CD4-positive, alpha-beta memory T cell (primary cell): ENCODE measurements at places on chromosomes 2 and 18.

DNA sequence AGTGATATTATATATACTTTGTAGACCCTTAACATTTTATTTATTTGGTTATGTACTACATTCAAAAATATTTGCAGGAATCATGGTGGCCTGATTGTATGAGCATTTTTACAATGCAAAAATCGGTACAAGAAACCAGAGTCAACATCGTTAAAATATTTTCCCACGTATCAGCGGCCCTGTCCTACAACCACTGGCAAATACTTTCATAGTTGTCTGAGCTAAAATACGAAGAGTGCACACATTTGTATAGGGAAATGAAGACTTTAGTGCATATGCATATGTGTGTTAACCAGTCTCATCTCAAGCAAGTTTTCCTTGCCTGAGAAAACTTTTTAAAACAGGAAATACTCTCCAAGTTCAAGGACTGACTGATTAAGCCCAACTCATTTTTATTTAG lies 35.9 kb downstream of the CCDC102B start:
- no peak for DNase-seq

DNA sequence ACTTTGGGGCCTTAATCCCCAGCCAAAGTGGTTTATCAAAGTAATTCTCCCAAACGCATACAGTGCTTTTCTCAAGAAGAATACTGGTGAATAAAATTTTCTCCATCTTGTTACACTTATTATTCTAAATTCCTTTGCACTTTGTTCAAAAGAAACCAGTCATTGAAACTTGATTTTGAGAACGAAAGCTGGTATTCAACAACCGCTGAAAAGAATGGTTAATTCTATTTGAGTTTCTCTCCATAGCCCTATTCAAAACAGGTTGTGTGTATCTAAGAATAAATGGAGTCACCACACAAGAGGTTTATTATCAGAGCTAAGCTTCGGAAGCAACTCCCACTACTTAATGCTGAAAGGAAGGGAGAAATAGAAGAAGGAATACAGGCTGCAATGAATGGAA lies 117.7 kb downstream of the C1D start:
- DNase-seq = no peak

- no peak for DNase-seq
Observed at GRCh38 chr2:219636941-219637841, 9.8 kb downstream of the SLC4A3 start.

DNA sequence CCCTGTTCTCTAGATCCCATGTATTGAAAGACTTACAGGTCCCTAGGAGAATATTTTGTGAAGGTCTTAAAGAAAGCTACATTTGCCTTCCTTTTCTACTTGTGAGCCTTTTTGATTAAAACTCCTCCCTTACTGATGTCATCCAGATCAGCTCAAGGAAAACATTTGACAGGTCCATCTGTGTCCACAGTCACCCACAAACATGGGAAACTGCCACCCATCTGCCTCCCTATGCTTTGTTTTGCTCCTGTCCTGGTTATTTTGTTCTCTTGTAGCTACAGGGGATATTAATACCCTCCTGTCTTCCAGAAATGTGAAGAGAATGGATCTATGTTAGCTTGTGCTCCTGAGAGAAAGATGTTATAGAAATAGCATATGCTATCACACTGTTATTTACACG lies 203.6 kb upstream of the GALNT5 start:
- no peak for DNase-seq

GRCh38 chr2:199019898-199020507 lies 437.7 kb downstream of the SATB2 start:
- no peak for DNase-seq

DNA sequence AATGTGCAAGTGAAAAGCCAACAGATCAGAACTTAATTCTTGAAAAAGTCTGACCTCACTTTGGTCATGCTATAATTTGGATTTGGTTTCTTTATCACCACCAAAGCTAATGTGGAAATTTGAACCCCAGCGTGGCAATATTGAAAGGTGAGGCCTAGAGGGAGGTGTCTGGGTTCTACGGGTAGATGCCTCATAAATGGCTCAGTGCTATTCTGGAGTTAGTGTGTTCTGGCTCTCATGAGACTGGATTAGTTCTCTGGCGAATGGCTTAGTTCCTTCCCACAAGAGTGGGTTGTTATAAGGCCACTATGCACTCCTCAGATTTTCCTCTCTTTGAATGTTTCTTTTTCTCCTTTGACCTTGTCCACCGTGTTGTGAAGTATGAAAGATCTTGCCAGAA lies 22.3 kb downstream of the ORC4 start:
- no peak for DNase-seq

- DNase-seq = no peak
Observed at GRCh38 chr2:38215993-38216392, 140.0 kb upstream of the CYP1B1 start.

- no peak for DNase-seq
Observed at GRCh38 chr2:109335631-109336176, 206.7 kb downstream of the SH3RF3 start.

GRCh38 chr2:2000018-2000723 lies 255.9 kb upstream of the PXDN start:
- DNase-seq = no peak

DNA sequence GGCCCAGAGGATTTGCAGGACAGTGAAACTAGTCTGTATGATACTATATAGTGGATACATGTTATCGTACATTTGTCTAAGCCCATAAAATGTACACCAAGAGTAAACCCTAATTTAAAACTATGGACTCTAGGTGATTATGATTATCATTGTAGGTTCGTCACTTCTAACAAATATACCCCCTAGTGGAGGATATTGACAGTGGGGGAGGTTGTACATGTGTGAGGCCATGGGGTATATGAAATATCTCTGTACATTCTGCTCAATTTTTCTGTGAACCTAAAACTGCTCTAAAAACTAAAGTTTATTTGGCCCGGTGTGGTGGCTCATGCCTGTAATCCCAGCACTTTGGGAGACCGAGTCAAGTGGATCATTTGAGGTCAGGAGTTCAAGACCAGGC lies 81.2 kb upstream of the CAB39 start:
- DNase-seq = no peak

DNA sequence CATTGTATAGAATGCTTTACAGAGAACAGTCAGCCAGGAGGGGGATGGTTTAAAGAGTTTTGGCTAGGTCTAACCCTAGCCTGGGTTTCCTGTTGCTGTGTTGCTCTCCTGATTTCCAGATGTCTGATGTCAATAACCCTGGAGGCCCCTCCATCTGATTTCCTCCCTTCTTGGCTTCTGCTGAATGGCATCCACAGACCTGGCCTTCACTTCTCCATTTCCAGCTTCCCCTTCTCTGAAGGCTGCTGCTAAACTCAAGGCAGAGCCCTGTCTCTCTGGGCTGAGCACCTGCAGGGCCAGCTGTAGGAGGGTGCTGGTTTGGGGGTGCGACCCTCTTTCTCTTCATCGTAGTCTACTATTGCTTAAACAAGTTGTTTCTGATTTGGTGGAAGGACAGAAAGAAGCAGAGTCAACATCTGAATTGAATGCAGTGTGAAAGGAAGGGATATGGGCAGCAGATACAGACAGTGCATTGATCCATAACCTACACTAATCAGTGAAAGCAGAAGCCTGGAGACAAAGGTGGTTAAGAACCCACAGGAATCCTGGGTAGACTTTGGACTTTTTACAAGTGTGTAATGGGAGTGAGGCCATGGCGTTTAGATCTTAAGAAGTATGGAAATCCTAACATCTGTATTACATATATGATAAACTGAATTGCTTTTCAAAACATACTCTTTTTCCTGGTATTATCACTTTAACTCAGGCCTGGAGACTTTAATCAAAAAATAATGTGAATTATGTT lies 153.6 kb downstream of the HRH4 start:
- DNase-seq = no peak

DNA sequence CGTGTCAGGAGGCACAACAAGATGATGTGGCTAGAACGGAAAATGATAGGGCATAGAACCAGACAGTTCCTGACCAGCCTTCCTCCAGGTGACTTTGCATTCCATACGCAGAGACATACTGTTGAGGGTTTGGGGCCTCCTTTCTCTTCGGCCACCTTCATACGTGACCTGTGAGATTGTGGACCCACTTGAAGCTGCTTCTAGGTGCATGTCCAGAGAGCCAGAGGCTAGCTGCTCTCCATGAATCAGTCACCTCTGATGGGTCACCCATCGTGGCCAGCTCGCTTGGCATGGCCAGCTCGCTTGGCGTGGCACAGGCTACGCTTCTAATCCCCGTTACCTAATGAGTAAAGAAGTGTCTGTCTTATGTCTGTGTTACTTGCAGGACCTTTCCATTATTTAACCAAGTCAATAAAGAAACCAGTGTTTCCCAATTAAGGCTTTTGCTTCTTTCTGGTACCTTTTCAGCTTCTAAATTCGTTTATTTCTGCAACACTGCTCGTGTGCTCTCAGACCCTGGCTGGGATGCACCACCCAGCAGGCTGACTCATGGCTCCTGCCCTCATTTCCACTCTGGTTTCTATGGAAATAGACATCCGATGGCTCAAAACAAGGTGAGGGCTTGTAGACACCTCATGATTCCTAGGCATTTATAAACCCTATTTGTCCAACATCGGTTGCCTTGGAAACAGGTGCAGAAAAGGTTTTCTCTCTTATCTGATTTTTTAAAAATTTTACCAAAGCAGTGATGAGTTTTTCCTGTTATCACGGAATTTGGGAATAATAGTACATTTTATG lies 86.7 kb upstream of the B3GNT7 start:
- no peak for DNase-seq

DNA sequence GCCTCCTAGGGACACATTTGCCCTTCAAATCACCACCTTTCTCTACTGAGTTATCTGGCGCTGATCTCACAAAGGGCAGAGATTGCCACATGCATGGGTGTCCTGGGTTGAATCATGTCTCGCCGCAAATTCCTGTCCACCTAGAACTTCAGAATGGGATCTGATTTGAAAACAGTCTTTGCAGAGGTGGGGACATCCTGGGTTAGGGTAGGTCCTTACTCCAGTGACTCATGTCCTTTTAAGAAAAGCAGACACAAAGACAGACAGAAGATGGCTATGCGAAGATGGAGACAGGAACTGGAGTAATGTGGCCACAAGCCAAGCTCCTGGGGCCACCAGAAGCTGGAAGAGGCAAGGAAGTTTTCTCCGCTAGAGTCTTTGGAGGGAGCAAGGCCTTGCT lies 197.4 kb upstream of the SMIM21 start:
- DNase-seq = no peak

DNA sequence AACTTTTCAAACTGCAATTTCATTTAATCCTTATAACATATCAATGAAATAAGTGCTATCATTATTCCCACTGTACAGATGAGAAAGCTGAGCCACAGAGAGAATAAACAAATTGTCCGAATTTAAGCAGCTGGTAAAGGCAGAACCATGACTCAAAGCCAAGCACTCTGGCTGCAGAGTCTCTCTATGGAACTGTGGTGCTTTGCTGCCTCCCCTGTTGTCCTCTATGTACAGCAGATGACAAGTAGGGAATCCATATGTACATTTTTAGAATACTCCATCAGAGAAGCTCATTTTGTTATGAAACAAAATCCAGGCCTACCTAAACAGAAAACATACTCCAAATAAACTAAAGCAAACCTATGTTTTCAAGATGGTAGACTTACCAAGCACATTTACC lies 45.1 kb downstream of the FARSB start:
- DNase-seq = no peak

GRCh38 chr2:176189681-176190641 lies 1.5 kb downstream of the HOXD1 start:
- no peak for DNase-seq

DNA sequence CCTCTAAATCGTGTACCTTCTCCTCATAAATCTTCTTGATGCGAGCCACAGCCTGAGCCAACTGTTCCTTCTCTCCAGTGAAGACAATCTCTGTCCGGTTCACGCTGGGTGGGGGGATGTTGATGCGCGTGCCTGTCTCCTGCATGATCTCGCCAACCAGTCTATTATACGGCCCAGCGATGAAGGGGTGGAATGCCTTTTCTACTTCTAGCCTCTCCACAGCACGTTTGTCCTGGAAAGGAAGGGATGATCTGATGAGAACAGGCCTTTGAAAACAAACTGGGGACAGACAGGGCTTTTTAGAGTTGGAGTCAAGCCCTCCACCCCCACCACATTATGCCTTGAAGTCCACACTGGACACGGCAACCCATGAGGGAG lies 59.3 kb downstream of the HDLBP start:
- DNase-seq = no peak

DNA sequence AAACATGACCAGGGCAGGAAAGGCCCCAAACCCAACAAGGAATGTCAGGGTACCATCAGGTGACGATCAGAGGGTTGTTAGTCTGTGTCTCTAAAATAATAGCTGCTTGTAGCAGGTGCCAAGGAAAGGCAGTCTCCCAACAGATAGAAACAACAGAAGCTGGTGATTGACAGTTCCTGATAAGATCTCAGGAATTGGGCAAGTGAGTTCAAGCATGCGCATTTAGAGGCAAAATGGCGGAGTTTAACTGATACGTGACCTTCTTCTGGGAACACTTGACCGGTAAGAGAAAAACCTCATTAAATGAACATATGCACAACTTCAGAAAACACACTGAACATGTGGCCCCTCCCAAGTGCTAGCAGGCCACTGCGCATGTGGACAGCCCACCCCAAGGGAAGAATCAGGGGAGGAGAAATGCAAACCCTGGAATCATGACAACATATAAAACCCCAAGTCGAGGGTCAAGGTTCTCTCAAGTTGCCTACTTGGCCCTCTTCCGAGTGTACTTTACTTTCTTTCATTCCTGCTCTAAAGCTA lies 664.9 kb downstream of the KCNJ3 start:
- no peak for DNase-seq

DNA sequence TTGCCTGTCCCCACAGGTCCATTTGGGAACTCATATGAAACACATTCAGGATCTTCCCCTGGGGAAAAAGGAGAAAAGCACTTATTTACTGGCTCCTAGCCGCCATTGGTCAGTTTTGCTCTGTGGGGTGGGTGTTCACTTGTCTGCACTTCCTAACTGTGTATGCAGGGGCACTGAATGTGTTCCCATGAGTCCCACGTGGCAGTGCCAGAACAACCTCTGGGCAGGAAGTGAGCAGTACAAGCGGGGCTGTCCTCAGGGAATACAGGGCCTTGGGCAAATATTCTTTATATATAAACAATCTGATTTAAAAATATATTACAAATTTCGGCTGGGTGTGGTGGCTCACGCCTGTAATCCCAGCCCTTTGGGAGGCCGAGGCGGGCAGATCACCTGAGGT lies 21.8 kb upstream of the CTIF start:
- no peak for DNase-seq

DNA sequence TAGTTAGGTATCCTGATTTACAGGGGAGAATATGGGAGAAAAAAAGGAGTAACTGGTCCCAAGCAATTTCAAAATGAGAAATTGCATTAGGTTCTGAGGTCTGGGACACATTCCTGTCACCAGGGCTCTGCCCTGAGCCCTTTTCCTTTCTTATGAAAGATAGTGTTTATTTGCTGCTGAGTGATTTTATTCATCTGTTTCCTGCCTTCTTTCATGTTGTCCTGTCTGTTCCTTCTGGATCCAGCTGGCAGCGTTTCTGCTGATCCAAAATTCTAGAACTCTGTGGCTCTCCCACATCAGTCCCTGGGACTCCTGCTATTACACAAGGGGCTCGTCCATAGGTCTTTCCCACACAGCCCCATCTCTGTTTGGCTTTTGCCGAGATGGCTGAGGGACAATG lies 519.1 kb upstream of the SALL3 start:
- no peak for DNase-seq
